ENCODE measurements at places on chromosomes 12 and 14.

- DNase-seq = no peak
Observed at GRCh38 chr12:122929812-122930211, 33.9 kb upstream of the VPS37B start.

DNA sequence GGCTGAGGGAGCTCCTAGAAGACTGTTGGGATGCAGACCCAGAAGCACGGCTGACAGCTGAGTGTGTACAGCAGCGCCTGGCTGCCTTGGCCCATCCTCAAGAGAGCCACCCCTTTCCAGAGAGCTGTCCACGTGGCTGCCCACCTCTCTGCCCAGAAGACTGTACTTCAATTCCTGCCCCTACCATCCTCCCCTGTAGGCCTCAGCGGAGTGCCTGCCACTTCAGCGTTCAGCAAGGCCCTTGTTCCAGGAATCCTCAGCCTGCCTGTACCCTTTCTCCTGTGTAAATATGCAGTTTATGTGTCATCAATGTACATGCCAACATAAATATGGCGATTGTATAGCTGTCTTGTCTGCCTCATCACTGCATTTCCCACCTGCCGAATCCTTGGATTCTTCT, 7.5 kb downstream of the AMHR2 start:
- no peak for DNase-seq

GRCh38 chr12:56840922-56841321, 77.8 kb downstream of the HSD17B6 start:
- no peak for DNase-seq

- peak; percentile 33 for DNase-seq
Observed at GRCh38 chr12:31324116-31324844, 1.7 kb downstream of the SINHCAF start.

GRCh38 chr12:44616402-44616801, 259.7 kb downstream of the NELL2 start:
- DNase-seq = no peak

GRCh38 chr14:99560922-99561683, 42.9 kb downstream of the CCDC85C start:
- DNase-seq = no peak

DNA sequence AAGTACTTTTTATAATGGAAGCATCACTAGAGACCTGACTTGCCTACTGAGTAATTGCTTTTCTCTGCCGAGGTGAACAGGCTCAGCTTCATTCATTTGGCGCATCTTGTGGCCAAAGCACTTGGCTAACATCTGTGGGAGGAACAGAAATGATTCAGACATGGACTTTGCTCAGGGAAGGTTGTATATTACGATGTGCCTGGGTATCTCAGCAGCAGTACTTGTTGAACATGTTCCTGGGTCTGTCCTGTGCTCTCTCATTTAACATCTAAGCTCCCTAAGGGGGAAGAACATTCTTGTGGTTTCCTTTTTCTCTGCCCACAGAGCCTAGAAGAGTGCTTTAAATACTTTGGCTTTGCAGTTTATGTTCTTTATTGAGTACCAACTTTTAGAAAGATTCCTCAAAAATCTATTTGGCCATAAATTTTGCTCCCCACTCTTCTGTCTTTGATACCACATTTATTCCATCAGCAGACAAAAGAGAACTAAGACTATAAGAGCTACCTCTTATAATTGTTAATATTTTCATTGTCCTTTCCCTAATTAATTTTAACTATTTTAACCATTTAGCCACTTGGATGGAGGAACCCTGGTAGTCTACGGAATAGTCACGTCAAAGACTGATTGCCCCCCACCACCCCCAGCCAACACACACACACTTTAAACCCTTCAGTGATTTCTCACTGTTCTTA, 101.2 kb upstream of the EGLN3 start:
- DNase-seq = no peak

DNA sequence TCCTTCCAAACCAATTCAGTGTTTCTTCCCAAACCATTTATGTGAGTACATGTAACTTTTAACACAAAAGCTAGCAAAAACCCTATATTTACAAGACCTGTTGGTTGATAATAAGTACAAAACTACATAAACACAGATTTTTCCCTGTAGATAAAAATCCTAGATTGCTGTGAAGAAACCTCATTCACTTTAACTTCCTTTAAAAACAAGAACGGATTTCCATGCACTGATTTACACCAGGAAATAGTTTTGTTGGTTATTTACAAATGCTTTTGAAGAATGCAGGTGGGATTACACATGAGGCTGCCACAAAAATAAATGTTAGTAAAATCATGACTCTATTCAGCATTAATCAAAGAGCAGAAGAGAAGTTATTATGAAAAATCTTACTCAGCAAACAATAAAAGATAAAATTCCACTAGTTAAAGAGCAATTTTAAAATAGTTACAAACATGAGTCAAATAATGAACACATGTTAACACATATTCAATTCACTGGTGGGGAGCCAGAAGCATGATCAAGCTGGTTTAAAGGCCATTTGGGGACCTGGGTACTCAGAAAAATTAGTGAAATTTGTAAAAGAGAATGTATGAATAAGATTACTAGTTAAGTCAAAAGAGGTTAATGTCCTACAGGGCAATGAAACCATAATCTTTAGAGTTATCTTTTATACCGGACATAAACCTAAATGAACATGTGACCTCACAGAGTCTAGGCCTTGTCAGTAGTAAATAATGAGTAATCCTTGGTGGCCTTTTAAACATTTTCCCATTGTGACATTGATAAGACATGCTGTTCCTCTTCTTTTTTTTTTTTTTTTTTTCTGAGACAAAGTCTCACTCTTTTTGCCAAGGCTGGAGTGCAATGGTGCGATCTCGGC, 79.9 kb downstream of the PHLDA1 start:
- no peak for DNase-seq

- no peak for DNase-seq
Observed at GRCh38 chr14:35347323-35348043, 55.3 kb downstream of the PSMA6 start.

GRCh38 chr14:63475761-63476160, 67.4 kb downstream of the PPP2R5E start:
- DNase-seq = no peak

Data from CMK (cell line).